Activated B cell treated with CpG ODN at 0.5 μM for 24 hours (primary cell): ENCODE measurements at places on chromosomes 1 and 21. TPM values are rescaled to one million over a fixed set of nuclear protein-coding genes. Genes with fewer than 3 reads are reported as not detected.

The GPR25 gene
- total RNA-seq: 0.86 and 1.6 TPM in 2 replicates

The GUCA2B gene
- not detected in 2 replicates for total RNA-seq

DNA sequence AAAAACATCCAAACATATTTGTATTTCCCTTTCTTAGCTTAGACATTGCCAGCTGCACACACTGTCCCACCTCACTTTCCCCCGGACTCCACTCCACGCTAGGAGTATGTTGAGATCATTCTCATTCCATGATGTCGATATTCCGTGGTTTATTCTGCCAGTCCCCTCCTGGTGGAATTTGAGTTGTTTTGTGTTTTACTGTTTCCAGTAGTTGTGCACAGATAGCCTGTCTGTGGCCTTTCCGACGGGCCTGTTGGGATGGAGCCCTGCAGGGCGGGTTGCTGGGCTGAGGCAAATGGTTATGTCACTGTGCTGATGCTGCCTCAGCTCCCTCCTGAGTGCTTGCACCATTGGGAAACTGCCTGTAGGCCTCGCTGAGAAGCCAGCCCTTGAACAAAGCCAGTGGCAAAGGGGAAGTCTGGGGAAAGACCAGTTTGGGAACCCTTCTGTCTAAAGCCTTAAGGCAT is 12.8 kb downstream of the TRAPPC10 start:
- H3K36me3 ChIP-seq: peaks cover 22% of the 10 kb centered on the region
- no peaks in the 10 kb centered on the region for H3K27me3 ChIP-seq
- no peak for DNase-seq
- no peak overlapping the region for H3K4me3 ChIP-seq
- peak overlapping the region; percentile 73 for H3K27ac ChIP-seq

DNA sequence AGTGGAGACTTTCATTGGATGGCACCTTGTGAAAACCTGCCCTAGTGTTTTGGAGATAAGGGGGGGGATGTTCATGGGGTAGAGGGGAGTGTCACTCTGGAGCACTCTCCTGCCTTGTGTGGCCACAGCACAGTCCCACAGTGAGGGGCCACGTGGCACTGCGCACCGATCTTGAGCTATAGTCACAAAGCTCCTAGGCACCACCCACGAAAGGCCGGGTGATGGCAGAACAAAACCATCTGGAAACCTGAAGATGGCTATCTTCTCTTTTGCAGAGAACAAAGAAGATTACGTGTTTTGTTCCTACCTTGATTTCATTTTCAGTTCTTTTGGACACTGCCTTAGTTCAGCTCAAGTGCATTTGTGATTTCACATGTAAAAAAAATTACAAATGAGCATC is 220.6 kb downstream of the RGS7 start:
- H3K27ac ChIP-seq: no peak overlapping the region
- no peak overlapping the region for H3K4me3 ChIP-seq
- no peak for DNase-seq
- no peaks in the 10 kb centered on the region for H3K27me3 ChIP-seq

The PRR9 gene
- total RNA-seq: not detected in 2 replicates

The OR2T35 gene
- total RNA-seq: 0.29 and 1.6 TPM in 2 replicates

GRCh38 chr1:10398278-10398733 is 558 bp upstream of the PGD start:
- peaks cover 22% of the 10 kb centered on the region for H3K4me1 ChIP-seq
- DNase-seq: no peak
- H3K4me3 ChIP-seq: peak overlapping the region; percentile 92
- no peaks in the 10 kb centered on the region for H3K27me3 ChIP-seq
- peaks cover 24% of the 10 kb centered on the region for H3K36me3 ChIP-seq

GRCh38 chr1:162929177-162929576 is 68.2 kb upstream of the CCDC190 start:
- no peak overlapping the region for H3K27ac ChIP-seq
- peaks cover 4% of the 10 kb centered on the region for H3K27me3 ChIP-seq
- no peak overlapping the region for H3K4me3 ChIP-seq
- no peaks in the 10 kb centered on the region for H3K4me1 ChIP-seq

DNA sequence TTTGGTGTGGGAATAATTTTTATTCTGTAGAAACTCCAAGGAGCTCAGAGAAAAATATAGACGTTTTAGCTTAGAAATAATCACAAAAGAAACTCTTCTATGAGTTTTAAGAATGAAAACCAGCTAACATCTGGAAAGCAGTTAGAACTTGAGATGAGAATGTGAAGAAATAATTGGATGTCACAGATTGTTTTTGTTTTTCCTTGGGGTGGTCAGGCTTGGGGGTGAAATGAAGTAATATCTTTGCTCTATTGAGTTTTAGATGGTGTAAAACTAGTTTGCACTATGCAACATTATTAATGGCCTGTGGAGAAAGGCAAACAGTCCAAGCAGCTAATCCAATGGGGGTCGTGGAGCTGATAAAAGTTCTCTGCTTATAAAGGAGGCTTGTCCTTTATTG is 101.2 kb downstream of the FMN2 start:
- peaks cover 2% of the 10 kb centered on the region for H3K27me3 ChIP-seq
- peaks cover 2% of the 10 kb centered on the region for H3K4me1 ChIP-seq
- no peak for DNase-seq
- H3K36me3 ChIP-seq: no peaks in the 10 kb centered on the region

DNA sequence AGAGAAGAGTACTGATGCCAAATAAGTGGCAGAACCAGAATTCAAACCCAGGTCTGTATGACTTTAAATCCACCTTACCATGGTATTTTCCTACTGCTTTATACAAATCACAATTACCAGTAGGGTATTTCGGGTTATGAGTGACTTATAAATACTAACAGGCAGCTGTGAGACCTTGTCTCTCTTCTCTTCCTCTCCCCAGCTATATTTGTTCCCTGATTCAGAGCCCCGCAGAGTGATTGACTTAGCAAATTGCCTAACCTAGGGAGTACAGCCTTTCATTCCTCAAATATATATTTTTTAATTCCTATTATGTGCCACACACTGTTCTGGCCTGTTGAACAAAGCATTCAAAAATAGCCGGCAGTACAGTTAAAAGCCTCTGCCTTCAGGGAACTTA is 168.0 kb downstream of the CLEC20A start:
- H3K27me3 ChIP-seq: peaks cover 4% of the 10 kb centered on the region
- no peak overlapping the region for H3K4me3 ChIP-seq
- DNase-seq: no peak
- H3K36me3 ChIP-seq: no peaks in the 10 kb centered on the region
- no peak overlapping the region for H3K27ac ChIP-seq

DNA sequence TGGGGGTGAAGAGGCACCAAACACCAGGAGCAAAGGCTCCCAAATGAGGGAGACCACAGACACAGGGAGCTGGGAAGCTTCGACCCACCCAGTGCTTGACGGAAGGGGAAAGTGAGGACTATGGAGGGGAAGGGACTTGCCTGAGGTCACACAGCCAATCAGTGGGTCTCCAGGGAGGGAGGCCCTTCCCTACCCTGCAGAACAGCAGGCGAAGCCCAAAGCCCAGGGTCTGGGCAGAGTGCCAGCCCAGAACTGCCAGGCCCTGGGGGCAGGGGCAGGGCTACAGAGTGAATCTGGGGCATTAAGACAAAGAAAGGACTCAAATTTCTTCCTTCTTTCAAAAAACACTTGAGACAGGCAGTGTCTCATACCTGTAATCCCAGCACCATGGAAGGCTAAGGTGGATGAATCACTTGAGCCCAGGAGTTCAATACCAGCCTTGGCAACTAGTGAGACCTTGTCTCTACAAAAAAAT is 45.5 kb upstream of the ECE1 start:
- H3K4me1 ChIP-seq: peaks cover 89% of the 10 kb centered on the region
- H3K4me3 ChIP-seq: peak overlapping the region; percentile 87
- no peaks in the 10 kb centered on the region for H3K27me3 ChIP-seq
- peaks cover 35% of the 10 kb centered on the region for H3K36me3 ChIP-seq

DNA sequence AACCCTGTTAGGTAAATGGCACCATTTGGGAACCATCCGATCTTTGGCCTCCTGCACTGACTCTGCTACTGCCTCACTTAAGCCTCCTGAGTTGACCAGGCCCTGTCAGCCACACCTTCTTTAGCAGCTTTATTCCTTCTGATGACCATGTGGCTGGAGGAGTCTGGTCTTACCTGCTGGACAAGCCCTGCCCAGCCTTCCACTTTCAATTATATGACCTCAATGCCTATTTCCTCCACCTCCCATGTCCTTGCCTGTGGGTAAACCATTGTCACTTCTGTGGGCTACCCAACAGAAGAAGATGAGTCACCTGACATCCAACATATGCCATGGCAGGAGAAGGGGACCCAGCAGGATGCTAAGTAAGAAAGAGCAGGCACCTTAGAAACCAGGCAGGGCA is 393.8 kb downstream of the NTNG1 start:
- H3K27me3 ChIP-seq: no peaks in the 10 kb centered on the region
- no peak overlapping the region for H3K27ac ChIP-seq
- DNase-seq: no peak
- no peaks in the 10 kb centered on the region for H3K36me3 ChIP-seq
- H3K4me3 ChIP-seq: no peak overlapping the region
- H3K4me1 ChIP-seq: no peaks in the 10 kb centered on the region

GRCh38 chr1:108947871-108948525 is 15.3 kb downstream of the CLCC1 start:
- peaks cover 7% of the 10 kb centered on the region for H3K4me1 ChIP-seq
- H3K4me3 ChIP-seq: no peak overlapping the region
- H3K27me3 ChIP-seq: no peaks in the 10 kb centered on the region
- no peak for DNase-seq

- peak overlapping the region; percentile 92 for H3K4me3 ChIP-seq
- H3K27me3 ChIP-seq: no peaks in the 10 kb centered on the region
- peaks cover 46% of the 10 kb centered on the region for H3K36me3 ChIP-seq
- DNase-seq: no peak
Measured at GRCh38 chr1:203304391-203304918, 864 bp upstream of the BTG2 start.
